Body of pancreas (tissue), 4 donors: ENCODE measurements at places on chromosomes 6 and 20. TPM values are rescaled to one million over a fixed set of nuclear protein-coding genes. Genes with fewer than 3 reads are reported as not detected.

Gene ZNF311
- total RNA-seq, result not detected

Gene SLC24A3
- 1.0 TPM for total RNA-seq

Gene MROH8
- total RNA-seq, result 13.5 TPM

Gene CLDN20
- total RNA-seq, result not detected

Gene ALDH8A1
- total RNA-seq, result 0.26 TPM

Gene CITED2
- 64.1 TPM for total RNA-seq

Gene COL10A1
- 0.26 TPM for total RNA-seq

Gene BMP2
- 14.8 TPM for total RNA-seq

Gene DYNLT2
- 3.6 TPM for total RNA-seq

Gene STX11
- total RNA-seq, result 7.6 TPM

Gene OR2B6
- total RNA-seq, result not detected

Gene DHX16
- total RNA-seq, result 12.2 TPM

Gene NHLRC1
- 1.8 TPM for total RNA-seq

Gene EEF1E1
- 25.4 TPM for total RNA-seq

Gene PTPRK
- total RNA-seq, result 60.6 TPM

DNA sequence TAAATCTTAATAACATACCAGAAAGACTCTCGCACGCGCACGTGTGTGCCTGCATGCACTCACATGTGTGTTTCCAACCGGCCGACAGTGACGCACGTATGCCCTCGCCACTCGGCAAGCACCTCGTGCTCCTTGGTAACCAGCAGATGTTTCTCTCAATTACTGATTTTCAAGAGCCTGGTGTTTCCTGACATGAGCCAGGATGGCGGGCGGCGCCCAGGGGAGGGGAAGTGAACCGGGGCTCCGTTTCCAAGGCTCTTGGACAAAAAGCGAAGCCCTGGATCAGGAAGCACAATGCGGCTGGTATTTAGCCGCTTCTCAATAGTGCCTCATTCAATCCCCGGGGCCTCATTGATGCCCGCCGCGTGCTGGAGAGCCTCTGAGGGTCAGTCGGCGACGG is 37.7 kb downstream of the PMEPA1 start:
- peaks cover 21% of the 10 kb centered on the region for H3K4me1 ChIP-seq
- no peak overlapping the region for H3K4me3 ChIP-seq
- no peak for DNase-seq
- no peaks in the 10 kb centered on the region for H3K27me3 ChIP-seq

- H3K4me1 ChIP-seq, result no peaks in the 10 kb centered on the region
- H3K36me3 ChIP-seq, result no peaks in the 10 kb centered on the region
- no peaks in the 10 kb centered on the region for H3K27me3 ChIP-seq
- H3K4me3 ChIP-seq, result no peak overlapping the region
These were observed 231.9 kb downstream of the DLL1 start for GRCh38 chr6:170058878-170059485.

GRCh38 chr6:35017411-35018181 is 123.5 kb downstream of the TCP11 start:
- peak overlapping the region; percentile 32 for H3K27ac ChIP-seq
- peaks cover 32% of the 10 kb centered on the region for H3K4me1 ChIP-seq
- no peaks in the 10 kb centered on the region for H3K27me3 ChIP-seq
- no peak overlapping the region for H3K4me3 ChIP-seq

DNA sequence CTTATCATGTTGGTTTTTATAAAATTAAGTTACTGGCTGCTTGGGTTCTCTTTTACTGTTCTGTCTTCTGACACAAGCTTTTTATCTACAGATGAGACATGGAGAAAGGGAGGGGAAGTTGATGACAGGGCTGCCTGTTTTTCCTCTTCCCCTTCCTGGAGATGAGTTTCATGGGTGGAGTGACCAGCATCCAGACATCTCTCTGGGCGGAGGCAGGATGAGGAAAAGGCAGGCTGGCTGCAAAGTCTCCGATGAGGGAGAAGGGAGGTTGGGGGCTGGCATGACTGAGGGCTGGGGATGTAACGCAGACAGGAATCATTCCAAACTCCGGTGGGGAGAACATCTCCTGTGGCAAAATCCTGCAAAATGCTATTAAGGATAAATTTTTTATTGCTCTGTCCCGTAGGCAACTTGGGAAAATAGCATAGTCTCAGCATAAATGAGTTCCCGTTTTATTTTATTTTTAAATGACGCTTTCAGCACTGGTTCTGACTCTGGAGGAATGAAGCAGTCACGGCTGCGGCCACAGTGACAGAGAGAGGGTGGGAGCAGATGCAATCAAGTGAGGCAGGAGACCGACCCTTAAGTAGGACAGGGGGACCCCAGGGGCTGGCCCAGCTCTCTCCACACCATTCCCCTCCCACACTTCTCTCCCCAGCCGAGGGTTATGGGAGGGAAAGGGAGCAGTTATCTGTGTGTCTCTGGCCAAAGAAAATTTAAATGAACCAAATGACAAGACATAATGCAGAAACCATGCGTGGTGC is 108.8 kb upstream of the PMEPA1 start:
- no peaks in the 10 kb centered on the region for H3K27me3 ChIP-seq
- H3K27ac ChIP-seq, result no peak overlapping the region
- no peaks in the 10 kb centered on the region for H3K36me3 ChIP-seq
- H3K4me3 ChIP-seq, result no peak overlapping the region
- H3K4me1 ChIP-seq, result no peaks in the 10 kb centered on the region

- no peak overlapping the region for H3K27ac ChIP-seq
- peaks cover 22% of the 10 kb centered on the region for H3K4me1 ChIP-seq
- H3K27me3 ChIP-seq, result no peaks in the 10 kb centered on the region
- H3K4me3 ChIP-seq, result no peak overlapping the region
- no peaks in the 10 kb centered on the region for H3K36me3 ChIP-seq
These were observed 57.5 kb downstream of the SYNJ2 start for GRCh38 chr6:158039178-158039557.

DNA sequence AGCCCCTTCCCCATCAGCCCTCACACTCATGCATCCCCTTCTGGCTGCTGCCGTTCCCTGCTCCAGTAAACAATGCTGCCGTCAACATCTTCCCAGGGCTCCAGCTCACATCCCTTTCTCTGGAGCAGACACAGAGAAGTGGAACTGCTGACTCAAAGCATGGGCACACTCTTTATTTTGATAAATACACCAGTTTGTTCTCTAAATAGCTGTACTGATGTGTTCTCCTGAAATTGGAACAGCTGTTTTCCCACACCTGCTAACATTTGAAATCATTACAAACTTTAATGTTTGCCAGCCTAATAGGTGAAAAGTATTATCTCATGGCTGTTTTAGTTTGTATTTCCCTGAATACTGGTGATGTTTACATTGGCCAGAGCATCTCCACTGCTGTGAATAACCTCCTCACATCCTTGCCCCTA is 102.1 kb upstream of the NXT1 start:
- no peaks in the 10 kb centered on the region for H3K4me1 ChIP-seq
- H3K27me3 ChIP-seq, result no peaks in the 10 kb centered on the region
- no peak overlapping the region for H3K27ac ChIP-seq
- DNase-seq, result no peak

DNA sequence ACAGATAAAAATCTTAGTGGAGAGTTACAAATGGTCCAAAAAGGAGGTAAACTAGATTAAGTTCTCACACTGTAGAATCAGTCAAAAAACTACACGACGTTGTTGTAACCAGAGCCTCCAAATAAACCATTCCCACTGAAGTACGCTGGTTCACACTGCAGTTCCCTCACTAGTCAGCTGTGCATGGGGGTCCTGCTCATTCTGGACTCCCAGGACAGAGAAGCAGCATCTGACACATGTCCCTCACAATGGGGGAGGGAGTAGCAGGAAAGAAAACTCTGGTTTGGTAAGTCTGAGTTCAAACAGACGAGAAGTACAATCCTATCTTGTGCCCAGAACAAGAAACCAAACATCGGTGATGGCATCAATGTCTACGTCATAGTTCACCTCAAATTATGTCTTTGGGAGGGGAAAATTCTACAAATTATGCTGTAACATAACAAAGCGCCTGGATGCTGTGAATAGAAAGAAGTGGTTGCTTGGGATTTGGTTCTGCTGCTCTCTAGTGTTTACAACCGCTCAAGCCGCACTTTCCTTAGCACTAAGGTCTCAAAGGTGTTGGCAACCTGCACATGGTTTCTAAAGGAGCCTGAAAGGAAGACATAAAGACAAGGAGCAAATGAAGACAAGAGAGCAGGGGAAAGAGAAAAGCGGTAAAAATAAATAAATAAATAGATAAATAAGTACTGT is 208.0 kb downstream of the GMDS start:
- no peak overlapping the region for H3K27ac ChIP-seq
- H3K4me3 ChIP-seq, result no peak overlapping the region
- peaks cover 13% of the 10 kb centered on the region for H3K4me1 ChIP-seq
- no peaks in the 10 kb centered on the region for H3K27me3 ChIP-seq
- DNase-seq, result no peak

- H3K4me1 ChIP-seq, result no peaks in the 10 kb centered on the region
- DNase-seq, result no peak
- H3K27ac ChIP-seq, result no peak overlapping the region
- H3K4me3 ChIP-seq, result no peak overlapping the region
- H3K27me3 ChIP-seq, result no peaks in the 10 kb centered on the region
- H3K36me3 ChIP-seq, result no peaks in the 10 kb centered on the region
These were observed 18.3 kb upstream of the AMD1 start for GRCh38 chr6:110856296-110856695.

DNA sequence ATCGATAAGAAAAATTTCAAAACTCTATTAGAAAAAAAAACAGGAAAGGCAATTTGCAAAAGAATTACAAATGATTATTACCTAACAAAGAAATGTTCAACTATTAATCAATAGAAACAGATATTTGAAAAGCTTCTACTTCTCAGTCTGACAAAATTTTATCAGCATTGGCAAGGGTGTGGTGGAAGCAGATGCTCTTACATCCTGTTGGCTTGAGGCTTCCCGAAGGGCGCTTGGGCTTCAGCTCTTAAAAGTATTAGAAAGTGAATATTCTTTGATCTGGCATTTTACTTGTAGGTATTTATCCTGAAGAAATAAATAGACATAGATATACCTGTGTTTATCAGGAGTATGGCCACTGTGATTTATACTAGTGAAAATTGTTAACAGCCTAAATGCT is 38.7 kb downstream of the SLC35D3 start:
- H3K4me3 ChIP-seq, result no peak overlapping the region
- no peaks in the 10 kb centered on the region for H3K36me3 ChIP-seq
- H3K27ac ChIP-seq, result no peak overlapping the region
- no peaks in the 10 kb centered on the region for H3K4me1 ChIP-seq

DNA sequence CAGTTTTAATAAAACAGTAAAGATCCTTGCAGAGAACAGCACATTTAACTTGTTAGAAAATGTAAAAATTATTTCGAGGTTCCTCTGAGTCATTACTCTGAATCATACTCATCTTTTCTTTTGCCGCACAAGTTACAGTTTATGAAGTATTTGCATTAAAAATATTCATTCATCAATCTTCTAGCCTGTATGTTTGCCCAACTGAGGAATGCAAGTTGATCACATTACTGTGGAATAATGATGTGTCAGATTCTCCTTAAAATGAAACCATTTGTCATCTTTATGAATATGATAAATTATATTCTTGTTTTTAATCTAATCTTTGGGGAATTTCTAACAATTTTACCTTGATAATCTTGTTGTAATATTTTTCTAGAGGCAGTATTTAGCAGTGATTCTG is 340.4 kb upstream of the OPRM1 start:
- no peaks in the 10 kb centered on the region for H3K36me3 ChIP-seq
- H3K27ac ChIP-seq, result no peak overlapping the region
- no peak for DNase-seq

- DNase-seq, result no peak
- no peaks in the 10 kb centered on the region for H3K27me3 ChIP-seq
- no peak overlapping the region for H3K27ac ChIP-seq
- no peak overlapping the region for H3K4me3 ChIP-seq
- no peaks in the 10 kb centered on the region for H3K36me3 ChIP-seq
These were observed 236.5 kb downstream of the CDKAL1 start for GRCh38 chr6:20770773-20771172.

- H3K27me3 ChIP-seq, result no peaks in the 10 kb centered on the region
- H3K27ac ChIP-seq, result no peak overlapping the region
- H3K4me3 ChIP-seq, result no peak overlapping the region
- H3K36me3 ChIP-seq, result no peaks in the 10 kb centered on the region
These were observed 270.6 kb downstream of the FARS2 start for GRCh38 chr6:5531853-5532375.

DNA sequence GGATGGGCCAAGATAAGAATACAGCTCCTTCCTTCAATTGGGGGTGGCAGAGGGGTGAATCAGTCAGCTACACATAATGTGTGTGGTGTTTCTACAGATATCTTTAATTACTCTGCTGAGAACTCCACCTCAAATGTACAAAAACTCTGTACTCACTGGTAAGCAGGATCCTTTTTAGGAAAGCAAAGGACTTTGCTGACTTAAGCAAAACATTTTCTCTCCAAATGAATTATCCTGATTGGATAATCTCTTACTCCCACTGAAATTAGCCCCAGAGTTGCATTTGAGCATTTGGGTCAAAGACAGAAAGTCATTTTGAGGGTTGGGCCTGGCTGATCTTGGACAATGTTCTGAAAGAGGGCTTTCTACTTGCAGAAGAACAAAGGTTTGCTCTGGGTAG is 13.4 kb downstream of the HLA-G start:
- no peak overlapping the region for H3K27ac ChIP-seq
- no peaks in the 10 kb centered on the region for H3K4me1 ChIP-seq
- no peaks in the 10 kb centered on the region for H3K27me3 ChIP-seq
- no peaks in the 10 kb centered on the region for H3K36me3 ChIP-seq

- no peak for DNase-seq
- H3K4me3 ChIP-seq, result no peak overlapping the region
- no peak overlapping the region for H3K27ac ChIP-seq
- no peaks in the 10 kb centered on the region for H3K4me1 ChIP-seq
These were observed 18.2 kb downstream of the GNAS-AS1 start for GRCh38 chr20:58832457-58832856.

GRCh38 chr6:108127826-108128225 is 38.0 kb upstream of the NR2E1 start:
- H3K4me1 ChIP-seq, result peaks cover 17% of the 10 kb centered on the region
- peak overlapping the region; percentile 15 for H3K27ac ChIP-seq
- no peak overlapping the region for H3K4me3 ChIP-seq
- DNase-seq, result peak; percentile 75
- no peaks in the 10 kb centered on the region for H3K36me3 ChIP-seq

- peaks cover 13% of the 10 kb centered on the region for H3K36me3 ChIP-seq
- no peak overlapping the region for H3K27ac ChIP-seq
- no peaks in the 10 kb centered on the region for H3K27me3 ChIP-seq
- DNase-seq, result no peak
- no peak overlapping the region for H3K4me3 ChIP-seq
These were observed 17.8 kb upstream of the ALDH8A1 start for GRCh38 chr6:134967711-134968110.

- H3K4me1 ChIP-seq, result no peaks in the 10 kb centered on the region
- no peaks in the 10 kb centered on the region for H3K36me3 ChIP-seq
- DNase-seq, result no peak
- no peak overlapping the region for H3K4me3 ChIP-seq
- no peaks in the 10 kb centered on the region for H3K27me3 ChIP-seq
These were observed 35.1 kb upstream of the RFPL4B start for GRCh38 chr6:112311950-112312547.

- H3K4me1 ChIP-seq, result no peaks in the 10 kb centered on the region
- no peaks in the 10 kb centered on the region for H3K36me3 ChIP-seq
- no peak for DNase-seq
- H3K4me3 ChIP-seq, result no peak overlapping the region
These were observed 83.5 kb downstream of the TNFAIP3 start for GRCh38 chr6:137950581-137950980.

GRCh38 chr6:145332011-145332410 is 403.3 kb downstream of the EPM2A start:
- H3K27ac ChIP-seq, result no peak overlapping the region
- H3K4me1 ChIP-seq, result no peaks in the 10 kb centered on the region
- no peak for DNase-seq
- H3K27me3 ChIP-seq, result no peaks in the 10 kb centered on the region

GRCh38 chr6:141498977-141499376 is 633.7 kb upstream of the GJE1 start:
- H3K4me3 ChIP-seq, result no peak overlapping the region
- H3K4me1 ChIP-seq, result no peaks in the 10 kb centered on the region
- DNase-seq, result no peak
- no peaks in the 10 kb centered on the region for H3K27me3 ChIP-seq
